Uterus (tissue), 4 donors: ENCODE measurements at places on chromosomes 5 and 9. TPM values are rescaled to one million over a fixed set of nuclear protein-coding genes. Genes with fewer than 3 reads are reported as not detected.

Gene NUTM2F
- total RNA-seq = not detected

GRCh38 chr5:105806596-105806995, 1864.1 kb downstream of the EFNA5 start:
- no peak overlapping the region for H3K4me3 ChIP-seq
- no peaks in the 10 kb centered on the region for H3K36me3 ChIP-seq
- H3K27me3 ChIP-seq = no peaks in the 10 kb centered on the region
- no peak for DNase-seq

DNA sequence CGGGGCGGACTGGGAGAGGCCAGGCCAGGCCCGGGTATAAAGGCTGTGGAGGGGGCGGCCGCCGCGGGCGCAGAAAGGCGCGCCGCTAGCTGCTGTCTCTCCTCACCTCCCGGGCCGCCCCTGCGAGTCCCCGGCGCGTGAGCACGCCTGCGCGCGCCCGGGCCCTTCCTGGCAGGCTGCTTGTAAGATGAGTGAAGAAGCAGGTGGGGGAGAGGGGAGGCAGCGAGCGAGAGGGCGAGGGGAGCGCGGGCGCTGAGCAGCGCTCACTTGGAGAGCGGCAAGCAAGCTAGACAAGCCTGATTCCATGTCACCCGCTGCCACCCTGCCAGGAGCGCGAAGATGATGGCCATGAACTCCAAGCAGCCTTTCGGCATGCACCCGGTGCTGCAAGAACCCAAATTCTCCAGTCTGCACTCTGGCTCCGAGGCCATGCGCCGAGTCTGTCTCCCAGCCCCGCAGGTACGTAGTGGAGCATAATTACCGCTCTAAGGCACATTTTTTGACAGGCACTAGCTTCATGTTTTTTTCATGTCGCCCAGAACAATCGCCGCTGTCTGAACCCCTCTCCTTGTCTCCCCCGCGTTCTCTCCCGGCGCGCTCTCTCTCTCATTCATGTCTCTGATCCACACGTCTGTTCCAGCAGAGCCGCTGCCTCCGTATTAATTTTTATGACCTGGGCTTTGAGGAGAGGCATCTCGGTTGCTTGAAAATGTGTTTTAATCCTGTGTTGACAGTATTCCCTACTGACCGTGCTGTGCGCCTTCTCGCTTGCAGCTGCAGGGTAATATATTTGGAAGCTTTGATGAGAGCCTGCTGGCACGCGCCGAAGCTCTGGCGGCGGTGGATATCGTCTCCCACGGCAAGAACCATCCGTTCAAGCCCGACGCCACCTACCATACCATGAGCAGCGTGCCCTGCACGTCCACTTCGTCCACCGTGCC, at the start of gene POU4F3:
POU4F3 (plus strand) TSS at position 66 of the 941 bp plus-strand sequence; CDS start at position 340, 274 bp downstream.
- no peaks in the 10 kb centered on the region for H3K27me3 ChIP-seq
- H3K4me1 ChIP-seq = no peaks in the 10 kb centered on the region
- H3K36me3 ChIP-seq = no peaks in the 10 kb centered on the region

Gene AK8
- not detected for total RNA-seq

Gene SOHLH1
- total RNA-seq = not detected

DNA sequence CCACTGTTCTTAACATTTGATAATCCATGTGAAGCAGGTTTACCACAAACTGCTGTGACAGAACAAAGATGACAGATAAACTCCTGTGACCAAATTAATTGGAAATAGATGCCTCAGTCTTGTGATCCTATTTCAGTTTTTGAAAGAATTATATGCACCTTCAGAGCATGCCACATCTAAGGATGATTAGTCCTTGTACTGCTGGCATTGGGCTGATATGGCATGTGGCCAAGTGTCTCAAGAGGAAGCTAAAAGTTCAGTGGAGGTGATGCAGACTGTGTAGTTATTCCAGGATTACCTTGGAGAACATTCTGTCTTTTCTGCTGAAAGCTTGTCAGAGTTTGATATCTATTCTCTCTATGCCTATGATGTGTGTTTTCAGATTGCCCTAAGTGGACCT, 314.4 kb upstream of the EFNA5 start:
- H3K27me3 ChIP-seq = no peaks in the 10 kb centered on the region
- no peak overlapping the region for H3K27ac ChIP-seq
- no peak for DNase-seq
- H3K4me3 ChIP-seq = no peak overlapping the region
- H3K36me3 ChIP-seq = no peaks in the 10 kb centered on the region

- H3K36me3 ChIP-seq = no peaks in the 10 kb centered on the region
- H3K4me3 ChIP-seq = no peak overlapping the region
- no peak for DNase-seq
- no peak overlapping the region for H3K27ac ChIP-seq
- H3K4me1 ChIP-seq = no peaks in the 10 kb centered on the region
These were observed 117.4 kb downstream of the NPR3 start for GRCh38 chr5:32828492-32828891.

- no peaks in the 10 kb centered on the region for H3K4me1 ChIP-seq
- DNase-seq = no peak
- no peaks in the 10 kb centered on the region for H3K27me3 ChIP-seq
- H3K36me3 ChIP-seq = no peaks in the 10 kb centered on the region
- H3K27ac ChIP-seq = no peak overlapping the region
These were observed 62.6 kb downstream of the WNK2 start for GRCh38 chr9:93246526-93246925.

Gene RASGRF2
- total RNA-seq = 13.7 TPM

Gene IFNA5
- not detected for total RNA-seq

Gene SLC31A2
- total RNA-seq = 6.2 TPM

DNA sequence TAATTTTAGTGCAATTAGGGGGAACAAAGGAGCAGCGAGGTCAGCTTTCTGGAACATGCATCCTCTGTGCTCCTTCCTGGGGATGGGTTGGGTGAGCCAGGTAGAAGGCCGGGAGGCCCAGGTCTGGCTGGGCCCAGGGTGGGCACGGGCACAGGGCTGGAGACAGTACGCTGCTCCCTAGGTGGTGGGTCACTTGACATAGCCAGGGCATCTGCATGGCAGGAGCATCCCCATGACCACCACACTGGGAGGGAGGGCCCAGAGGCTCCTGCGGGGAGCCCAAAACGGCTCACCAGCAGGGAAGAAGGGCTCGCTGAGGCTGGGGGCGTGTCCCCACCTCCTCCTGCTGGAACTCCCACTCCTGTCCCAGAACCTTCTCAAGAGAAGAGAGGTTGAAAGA, 216.8 kb downstream of the NXNL2 start:
- no peak overlapping the region for H3K27ac ChIP-seq
- H3K4me1 ChIP-seq = peaks cover 8% of the 10 kb centered on the region
- DNase-seq = no peak
- H3K36me3 ChIP-seq = no peaks in the 10 kb centered on the region
- H3K4me3 ChIP-seq = no peak overlapping the region

- no peaks in the 10 kb centered on the region for H3K4me1 ChIP-seq
- no peak for DNase-seq
- H3K36me3 ChIP-seq = no peaks in the 10 kb centered on the region
These were observed 16.4 kb downstream of the ISL1 start for GRCh38 chr5:51399643-51400006.

GRCh38 chr9:8268216-8268878, 468.8 kb upstream of the DMAC1 start:
- no peaks in the 10 kb centered on the region for H3K36me3 ChIP-seq
- H3K27ac ChIP-seq = no peak overlapping the region
- H3K4me1 ChIP-seq = no peaks in the 10 kb centered on the region

Gene C9orf152
- total RNA-seq = 1.6 TPM

Gene PKN3
- total RNA-seq = 19.5 TPM

- no peak overlapping the region for H3K27ac ChIP-seq
- no peak for DNase-seq
- H3K4me1 ChIP-seq = no peaks in the 10 kb centered on the region
- no peaks in the 10 kb centered on the region for H3K36me3 ChIP-seq
These were observed 245.8 kb upstream of the MAP3K1 start for GRCh38 chr5:56569566-56569965.
